NCI-H446 treated with DMSO at 0.1 percent for 48 hours (cell line): ENCODE measurements at places on chromosomes 2 and 18.

DNA sequence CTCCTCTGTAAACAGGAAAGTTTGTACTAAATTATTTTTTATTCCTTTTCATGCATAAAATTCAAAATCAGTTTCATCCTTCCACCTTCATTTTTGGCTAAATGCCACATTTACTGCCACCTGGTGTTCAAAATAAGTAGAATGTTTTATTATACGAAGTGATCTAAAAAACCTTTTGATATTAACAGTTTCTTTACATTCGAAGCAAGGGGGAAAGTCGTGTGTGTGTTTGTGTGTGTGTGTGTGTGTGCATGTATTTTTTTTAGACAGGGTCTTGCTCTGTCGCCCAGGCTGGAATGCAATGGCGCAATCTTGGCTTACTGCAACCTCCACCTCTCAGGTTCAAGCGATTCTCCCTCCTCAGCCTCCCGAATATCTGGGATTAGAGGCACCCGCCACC lies 9.0 kb upstream of the SCN9A start:
- DNase-seq, result no peak

DNA sequence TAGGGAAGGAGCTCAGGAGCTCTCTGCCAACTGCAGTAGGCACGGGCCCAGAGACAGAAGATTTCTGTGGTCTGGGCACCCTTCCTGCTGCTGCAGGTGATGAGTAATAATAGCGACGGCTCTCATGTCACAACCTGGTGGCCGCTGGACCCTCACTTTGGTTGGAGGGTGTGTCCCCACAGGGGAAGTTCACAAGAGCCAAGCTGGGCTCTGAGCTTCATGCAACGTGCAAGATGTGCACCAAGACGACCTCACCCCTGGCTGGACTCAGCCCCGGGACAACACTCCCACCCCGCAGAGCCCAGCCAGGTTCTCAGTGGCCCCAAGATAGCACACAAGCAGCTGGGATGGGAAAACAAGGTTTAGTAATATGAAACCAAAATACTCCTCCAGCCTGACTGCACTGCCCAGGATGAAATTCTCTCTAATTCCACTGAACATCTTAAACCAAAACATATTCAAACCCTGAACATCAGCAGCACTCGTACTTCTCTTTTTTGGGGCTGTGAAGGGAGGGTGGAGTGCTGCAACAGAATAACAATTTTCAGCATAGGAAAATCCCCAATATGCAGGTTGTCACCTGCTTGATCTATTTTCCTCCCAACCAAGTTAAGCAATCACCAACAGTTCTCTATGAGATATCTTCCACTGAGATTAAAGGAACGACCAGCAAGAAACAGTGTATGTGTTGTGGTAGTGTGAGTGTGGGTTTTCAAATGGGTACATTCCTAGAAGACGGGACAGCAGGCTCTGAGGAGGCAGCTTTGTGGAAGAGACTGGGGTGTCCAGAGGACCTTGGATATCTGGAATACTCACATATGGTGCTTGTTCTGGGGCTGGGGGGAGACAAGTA lies 26.5 kb downstream of the BCL2 start:
- no peak for DNase-seq

DNA sequence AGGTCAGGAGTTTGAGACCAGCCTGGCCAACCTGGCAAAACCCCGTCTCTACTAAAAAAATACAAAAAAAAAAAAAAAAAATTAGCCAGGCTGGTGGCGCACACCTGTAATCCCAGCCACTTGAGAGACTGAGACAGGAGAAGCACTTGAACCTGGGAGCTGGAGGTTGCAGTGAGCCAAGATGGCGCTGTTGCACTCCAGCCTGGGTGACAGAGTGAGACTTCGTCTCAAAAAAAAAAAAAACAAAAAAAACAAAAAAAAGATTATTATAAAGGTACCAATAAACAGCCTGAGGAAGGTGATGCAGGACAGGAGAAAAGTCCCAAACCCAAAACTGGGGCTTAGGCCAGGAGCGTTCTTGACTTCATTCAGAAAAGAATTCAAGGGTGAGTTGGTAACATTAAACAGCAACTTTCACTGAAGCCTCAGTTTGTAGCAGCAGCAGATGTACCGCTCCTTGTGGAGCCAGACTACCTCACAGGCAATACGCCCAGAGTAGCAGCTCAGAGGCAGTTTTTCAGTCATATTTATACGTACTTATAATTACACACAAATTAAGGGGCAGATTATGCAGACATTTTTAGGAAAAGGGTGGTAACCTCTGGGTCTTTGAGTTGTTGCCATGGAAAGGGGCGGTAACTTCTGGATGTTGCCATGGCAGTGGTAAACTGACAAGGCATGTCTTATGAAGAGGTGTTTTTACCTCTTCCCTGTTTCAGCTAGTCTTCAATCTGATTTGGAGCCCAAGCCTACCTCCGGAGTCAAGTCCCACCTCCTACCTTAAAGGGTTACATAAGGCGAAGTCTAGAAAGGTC lies 1596.6 kb upstream of the CELF4 start:
- no peak for DNase-seq

GRCh38 chr2:74255660-74256213 lies 57.3 kb downstream of the MTHFD2 start:
- DNase-seq, result no peak

DNA sequence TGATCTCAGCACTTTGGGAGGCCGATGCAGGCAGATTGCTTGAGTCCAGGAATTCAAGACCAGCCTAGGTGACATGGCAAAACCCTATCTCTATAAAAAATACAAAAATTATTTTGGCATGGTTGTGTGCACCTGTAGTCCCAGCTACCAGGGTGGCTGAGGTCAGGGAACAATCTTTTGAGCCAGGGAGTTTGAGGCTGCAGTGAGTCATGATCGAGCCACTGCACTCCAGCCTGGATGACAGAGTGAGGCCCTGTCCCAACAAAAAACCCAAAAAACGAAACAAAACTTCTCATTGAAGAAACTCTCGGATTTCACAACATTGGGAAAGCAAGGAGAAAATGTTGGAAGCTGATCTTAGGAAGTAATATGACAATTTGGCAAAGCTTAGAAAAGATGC lies 317.3 kb upstream of the MGAT5 start:
- no peak for DNase-seq

DNA sequence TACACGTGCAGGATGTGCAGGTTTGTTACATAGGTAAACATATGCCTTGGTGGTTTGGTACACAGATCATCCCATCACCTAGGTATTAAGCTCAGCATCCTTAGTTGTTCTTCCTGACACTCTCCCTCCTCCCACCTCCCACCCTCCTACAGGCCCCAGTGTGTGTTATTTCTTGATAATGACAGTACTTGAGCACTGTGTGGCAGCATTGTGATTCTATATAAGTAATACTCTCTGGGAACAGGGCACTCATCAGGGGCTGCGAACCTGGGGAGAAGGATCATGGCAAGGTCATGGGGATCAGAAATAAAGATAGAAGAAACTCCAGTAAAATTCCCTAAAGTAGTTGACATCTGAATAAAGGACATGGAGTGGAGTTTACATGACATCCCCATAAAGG lies 1256.2 kb upstream of the CRIM1 start:
- DNase-seq, result no peak

GRCh38 chr2:181655519-181655918 lies 1.4 kb downstream of the CERKL start:
- no peak for DNase-seq

GRCh38 chr18:47865183-47865582 lies 65.3 kb downstream of the SMAD2 start:
- no peak for DNase-seq

GRCh38 chr2:8923183-8923582 lies 80.3 kb downstream of the MBOAT2 start:
- DNase-seq, result no peak

- no peak for DNase-seq
These were observed 124.5 kb downstream of the CNTNAP5 start for GRCh38 chr2:124149571-124149970.

DNA sequence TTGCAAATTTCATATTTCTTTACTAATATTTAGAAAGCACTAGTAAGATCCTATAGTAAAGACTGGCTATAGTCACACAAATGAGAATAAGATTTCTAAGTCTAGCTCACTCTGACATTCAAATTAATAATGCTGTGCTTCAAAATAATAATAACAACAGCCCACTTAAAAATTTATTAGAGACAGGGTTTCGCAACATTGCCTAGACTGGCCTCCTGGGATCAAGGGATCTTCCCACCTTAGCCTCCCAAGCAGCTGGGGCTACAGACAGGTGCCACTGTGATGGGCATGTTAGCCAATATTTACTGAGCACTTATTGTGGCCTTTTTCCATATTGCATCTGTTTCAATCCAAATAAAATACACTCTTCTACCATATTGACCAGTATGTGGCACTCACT lies 96.1 kb downstream of the PIEZO2 start:
- DNase-seq, result no peak

- DNase-seq, result no peak
These were observed 99.4 kb upstream of the STPG4 start for GRCh38 chr2:47254464-47254863.

DNA sequence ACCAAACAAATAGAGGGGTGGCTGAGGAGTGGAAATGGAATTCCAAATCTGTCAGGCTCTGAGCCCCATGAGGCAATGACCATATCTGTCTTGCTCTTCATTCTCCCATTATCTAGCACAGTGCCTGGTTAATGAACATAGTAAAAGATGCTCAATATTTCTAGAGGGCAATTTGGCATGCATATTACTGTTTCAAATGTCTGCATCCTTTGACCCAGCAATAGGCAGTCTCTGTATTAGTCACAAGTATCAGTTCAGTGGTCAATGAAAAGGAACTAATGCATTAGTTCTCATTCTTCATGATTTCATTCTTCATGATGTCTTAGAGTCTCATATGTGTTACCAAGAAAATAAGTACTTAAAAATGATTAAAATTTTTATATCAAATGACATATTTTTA lies 28.4 kb upstream of the MALL start:
- DNase-seq, result no peak
